ENCODE measurements at places on chromosomes 11 and 22.

- DNase-seq = no peak
Measured at GRCh38 chr11:134532921-134533421, 120.9 kb upstream of the B3GAT1 start.

DNA sequence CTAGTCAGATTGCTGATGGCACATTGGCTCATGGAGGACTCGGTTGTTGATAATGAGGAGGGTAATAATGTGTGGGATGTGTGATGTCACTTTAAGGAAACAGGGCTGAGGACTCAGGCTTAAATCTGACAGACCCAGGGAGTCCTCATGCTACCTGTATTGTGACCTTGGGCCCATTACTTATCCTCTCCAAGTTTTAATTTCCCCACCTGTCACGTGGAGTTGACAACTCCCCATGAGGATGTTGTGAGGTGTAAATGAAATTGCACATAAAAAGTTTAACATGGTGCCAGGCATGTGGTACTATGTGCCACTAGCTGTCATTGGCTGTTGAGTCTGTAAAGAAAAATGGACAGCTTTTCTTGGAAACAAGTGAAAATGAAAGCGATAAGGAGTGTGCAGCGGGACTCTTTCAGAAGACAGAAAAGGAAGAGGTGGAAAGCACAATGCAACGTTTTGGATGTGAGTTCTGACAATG lies 15.3 kb downstream of the IL10RA start:
- no peak for DNase-seq

GRCh38 chr11:20840341-20840740 lies 171.0 kb downstream of the NELL1 start:
- no peak for DNase-seq

- DNase-seq = no peak
Measured at GRCh38 chr11:79683930-79684329, 243.1 kb upstream of the TENM4 start.

- no peak for DNase-seq
Measured at GRCh38 chr11:79377406-79377805, 63.4 kb downstream of the TENM4 start.

DNA sequence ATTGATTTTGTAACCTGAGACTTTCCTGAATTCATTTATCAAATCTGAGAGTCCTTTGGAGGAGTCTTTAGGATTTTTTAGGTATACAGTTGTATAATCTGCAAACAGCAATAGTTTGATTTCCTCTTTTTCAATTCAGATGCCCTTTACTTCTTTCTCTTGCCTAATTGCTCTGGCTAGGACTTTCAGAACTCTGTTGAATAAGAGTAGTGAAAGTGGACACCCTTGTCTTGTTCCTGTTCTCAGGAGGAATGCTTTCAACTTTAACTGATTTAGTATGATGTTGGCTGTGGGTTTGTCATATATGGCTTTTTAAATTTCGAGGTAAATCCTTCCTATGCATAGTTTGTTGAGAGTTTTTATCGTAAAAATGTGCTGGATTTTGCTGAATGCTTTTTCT lies 227.4 kb downstream of the CSNK2A3 start:
- DNase-seq = no peak

DNA sequence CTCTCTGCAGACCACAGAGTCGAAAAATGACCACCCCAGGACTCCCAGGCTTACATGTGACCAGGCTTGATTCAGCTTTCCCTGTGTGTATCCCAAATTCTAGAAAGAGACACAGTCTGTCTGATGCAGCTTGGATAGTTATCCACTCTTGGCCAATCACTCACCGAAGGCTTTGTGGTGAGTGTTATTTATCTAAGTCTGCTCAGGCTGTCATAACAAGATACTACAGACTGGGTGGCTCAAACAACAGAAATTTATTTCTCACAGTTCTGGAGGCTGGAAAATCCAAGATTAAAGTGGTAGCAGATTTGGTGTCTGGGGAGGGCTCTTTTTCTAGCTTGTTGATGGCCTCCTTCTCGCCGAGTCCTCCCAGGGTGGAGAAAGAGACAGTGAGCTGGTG lies 63.2 kb downstream of the ZBTB16 start:
- DNase-seq = no peak

DNA sequence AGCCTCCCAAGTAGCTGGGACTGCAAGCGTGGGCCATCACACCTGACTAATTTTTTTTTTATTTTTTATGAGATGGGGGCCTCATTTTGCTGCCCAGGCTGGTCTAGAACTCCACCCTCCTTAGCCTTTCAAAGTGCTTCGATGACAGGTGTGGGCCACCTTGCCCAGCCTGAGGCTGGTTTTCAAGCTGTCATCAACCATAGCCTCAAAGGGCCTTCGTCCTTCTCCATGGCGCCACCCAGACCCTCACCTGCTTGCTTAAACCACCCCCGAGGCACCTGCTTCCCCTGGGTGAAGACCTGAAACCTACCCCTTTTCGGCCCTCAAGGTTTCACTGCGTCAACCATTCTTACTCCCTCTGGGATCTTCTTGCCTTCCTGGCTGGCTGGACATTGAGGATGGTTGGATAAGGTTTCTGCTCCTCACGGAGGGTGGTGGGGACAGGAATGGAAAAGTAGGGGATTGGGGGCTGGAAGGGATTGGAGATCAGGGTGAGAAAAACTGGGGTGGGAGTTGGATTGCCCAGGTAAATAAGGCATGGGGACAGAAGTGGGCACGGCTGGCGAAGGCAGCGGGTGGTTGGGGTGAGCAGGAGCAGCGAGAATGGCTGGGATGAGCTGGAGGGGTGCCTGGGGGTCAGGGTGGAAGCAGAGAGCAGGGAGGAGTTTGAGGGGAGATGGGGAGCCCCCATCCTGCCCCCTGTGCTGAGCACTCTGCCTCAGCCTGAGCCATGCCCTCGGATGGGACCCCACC lies 2.8 kb upstream of the ACR start:
- DNase-seq = no peak

GRCh38 chr11:398826-399225 lies 4.8 kb downstream of the PKP3 start:
- no peak for DNase-seq

DNA sequence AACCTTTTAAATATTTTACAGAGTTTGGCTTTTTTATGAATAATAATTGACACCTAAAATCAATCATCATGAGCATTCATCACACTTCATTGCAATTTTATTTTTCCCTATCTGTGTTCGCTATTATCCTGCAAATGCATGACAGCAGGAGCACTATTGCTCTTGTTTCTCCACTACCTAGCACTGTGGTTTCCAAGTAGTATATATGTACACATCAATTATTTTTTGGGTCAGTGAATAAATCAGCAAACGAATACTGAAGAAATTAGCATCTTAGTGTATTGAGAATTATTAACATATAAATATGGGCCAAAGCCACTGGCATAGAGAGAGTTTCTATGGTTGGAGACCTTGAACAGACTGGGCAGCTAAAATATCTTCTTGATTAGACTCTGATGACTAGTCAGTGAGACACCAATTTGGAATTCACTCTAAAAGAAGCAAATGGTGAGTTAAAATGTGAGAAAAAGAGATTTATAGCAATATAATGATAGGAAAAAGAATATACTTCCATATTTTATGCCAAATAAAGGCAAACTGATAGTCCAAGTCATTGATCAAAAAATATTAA lies 731.1 kb upstream of the LUZP2 start:
- no peak for DNase-seq

GRCh38 chr22:29245626-29246385 lies 22.0 kb downstream of the RHBDD3 start:
- DNase-seq = no peak

- no peak for DNase-seq
Measured at GRCh38 chr22:49789289-49790141, 38.2 kb downstream of the BRD1 start.

- DNase-seq = no peak
Measured at GRCh38 chr22:19704355-19705015, 9.8 kb upstream of the SEPTIN5 start.

DNA sequence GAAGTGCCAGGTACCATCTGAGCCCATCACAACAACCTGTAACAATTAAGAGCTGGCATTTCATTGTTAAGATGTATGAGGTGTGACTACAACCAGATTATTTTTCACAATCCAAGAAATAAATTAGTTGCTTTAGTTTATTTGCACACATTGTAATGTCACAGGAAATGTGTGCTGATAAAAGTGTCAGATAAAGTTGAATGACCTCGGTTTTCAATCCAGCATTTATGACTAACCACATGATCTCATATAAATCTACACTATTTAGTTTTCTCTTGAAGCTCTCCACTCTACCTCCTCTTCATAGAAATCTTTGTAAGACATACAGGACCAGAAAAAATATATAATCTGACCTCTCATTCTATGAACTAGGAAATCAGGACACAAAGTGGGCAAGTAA lies 166.2 kb downstream of the PGR start:
- no peak for DNase-seq

GRCh38 chr11:73393011-73393380 lies 16.8 kb downstream of the RELT start:
- no peak for DNase-seq

- no peak for DNase-seq
Measured at GRCh38 chr11:114091516-114092397, 32.2 kb downstream of the ZBTB16 start.

GRCh38 chr22:19448076-19448607 lies 631 bp upstream of the C22orf39 start:
- no peak for DNase-seq

- no peak for DNase-seq
Measured at GRCh38 chr11:12083380-12083779, 27.0 kb upstream of the MICAL2 start.

Measured in AG09319 (cell line).